ENCODE measurements at places on chromosomes 12 and 14.

- no peak for DNase-seq
Observed at GRCh38 chr14:101705733-101706508, 55.6 kb upstream of the PPP2R5C start.

GRCh38 chr12:115094163-115094816, 410.3 kb upstream of the TBX3 start:
- no peak for DNase-seq

- no peak for DNase-seq
Observed at GRCh38 chr14:87169362-87169761, 823.6 kb downstream of the GALC start.

- DNase-seq: no peak
Observed at GRCh38 chr14:45491914-45492313, 238.9 kb upstream of the MIS18BP1 start.

DNA sequence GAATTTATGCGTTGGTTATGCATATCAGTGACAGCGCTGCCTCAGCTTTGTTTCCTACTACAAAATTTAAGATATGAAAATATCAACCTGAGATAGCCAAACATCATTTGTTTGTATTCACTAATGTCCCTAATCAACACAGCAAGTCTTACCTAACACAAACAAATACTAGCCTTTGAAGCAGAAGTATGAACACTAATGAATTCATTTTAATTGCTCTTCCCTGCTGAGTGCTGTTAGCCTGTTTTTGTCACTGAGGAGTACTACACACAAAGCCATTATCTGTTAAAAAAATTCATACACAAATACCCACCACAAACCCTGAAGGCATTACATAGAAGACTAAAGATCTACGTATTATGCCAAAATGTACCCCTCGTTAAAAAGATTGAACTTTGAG, 150.8 kb downstream of the HELB start:
- DNase-seq: no peak

DNA sequence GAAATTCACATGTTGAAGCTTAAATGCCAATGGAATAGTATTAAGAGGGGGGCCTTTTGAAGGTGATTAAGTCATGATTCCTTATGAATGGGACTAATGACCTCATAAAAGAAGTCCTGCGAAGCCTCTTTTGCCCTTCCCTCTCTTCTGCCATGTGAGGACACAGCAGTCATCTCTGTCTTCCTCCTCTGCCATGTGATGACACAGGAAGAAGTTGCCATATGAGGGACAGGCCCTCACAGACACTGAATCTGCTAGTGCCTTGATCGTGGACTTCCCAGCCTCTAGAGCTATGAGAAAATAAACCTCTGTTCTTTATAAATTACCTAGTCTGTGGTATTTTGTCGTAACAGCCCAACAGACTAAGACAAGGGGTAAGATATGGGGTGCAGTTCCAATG, 100.7 kb downstream of the VCPKMT start:
- no peak for DNase-seq

DNA sequence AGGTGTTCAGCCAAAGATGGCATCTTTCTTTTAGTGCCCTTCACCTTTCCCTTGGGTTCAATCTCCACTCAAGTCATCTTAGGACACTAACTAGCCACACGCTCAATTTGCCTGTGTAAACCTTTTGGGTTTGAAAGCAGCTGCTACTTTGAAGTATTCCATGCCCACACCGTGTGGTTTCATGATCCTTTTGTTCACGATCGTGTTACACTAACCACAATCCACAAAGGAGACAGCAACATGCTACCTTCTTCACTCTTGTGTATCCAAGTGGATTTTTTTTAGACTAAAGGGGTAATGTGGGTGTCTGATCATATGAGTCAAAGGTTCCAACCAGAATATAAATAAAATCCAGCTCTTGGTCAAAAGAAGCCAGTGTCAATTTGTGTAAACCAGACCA, 122.7 kb upstream of the FAR2 start:
- DNase-seq: no peak

- no peak for DNase-seq
Observed at GRCh38 chr12:93918900-93919299, 229.5 kb upstream of the PLXNC1 start.
